ENCODE measurements at places on chromosomes 7 and 10.
A peak's percentile ranks its signal among the peaks of the same experiment; 100 is the strongest.

DNA sequence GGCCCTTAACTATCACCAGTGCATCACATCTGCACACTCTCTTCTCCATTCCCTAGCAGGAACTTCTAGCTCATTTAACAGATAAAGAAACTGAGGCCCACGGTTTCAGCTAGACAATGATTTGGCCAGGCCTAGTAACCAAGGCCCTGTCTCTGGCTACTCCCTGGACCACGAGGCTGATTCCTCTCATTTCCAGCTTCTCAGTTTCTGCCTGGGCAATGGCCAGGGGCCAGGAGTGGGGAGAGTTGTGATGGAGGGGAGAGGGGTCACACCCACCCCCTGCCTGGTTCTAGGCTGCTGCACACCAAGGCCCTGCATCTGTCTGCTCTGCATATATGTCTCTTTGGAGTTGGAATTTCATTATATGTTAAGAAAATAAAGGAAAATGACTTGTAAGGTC lies 13.5 kb downstream of the AQP1 start:
- no peak for DNase-seq

DNA sequence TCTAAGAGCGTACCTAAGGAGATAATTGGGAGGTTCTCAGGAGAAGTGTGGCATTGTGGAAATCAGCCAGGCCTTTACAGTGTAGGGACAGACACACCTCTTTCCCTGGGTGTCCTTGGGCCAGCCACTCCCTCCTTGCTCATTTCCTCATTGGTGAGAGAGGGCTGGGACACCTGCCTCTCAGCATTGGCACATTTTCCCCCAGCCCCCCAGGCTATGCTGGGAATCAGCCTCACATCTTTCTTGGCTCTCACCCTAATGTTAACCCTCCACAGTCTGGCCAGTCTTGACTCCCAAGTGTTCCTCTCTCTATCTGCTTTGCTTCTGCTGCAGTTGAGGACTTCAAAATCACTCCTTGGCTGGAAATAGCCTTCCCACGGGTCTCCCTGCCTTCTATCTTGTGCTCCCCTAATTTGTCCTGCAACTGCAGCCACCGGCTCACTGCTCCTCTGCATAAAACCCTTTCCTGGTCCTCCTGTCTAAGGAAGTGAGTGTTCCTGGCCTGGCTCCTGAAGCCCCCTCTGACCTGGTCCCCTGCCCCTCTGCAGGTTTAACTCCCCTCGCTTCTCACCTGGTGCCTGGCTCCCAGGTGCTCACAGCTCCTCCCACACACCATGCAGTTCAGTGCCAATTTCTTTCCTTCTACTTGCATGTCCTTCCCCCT lies 15.8 kb downstream of the TBXAS1 start:
- DNase-seq, result no peak

DNA sequence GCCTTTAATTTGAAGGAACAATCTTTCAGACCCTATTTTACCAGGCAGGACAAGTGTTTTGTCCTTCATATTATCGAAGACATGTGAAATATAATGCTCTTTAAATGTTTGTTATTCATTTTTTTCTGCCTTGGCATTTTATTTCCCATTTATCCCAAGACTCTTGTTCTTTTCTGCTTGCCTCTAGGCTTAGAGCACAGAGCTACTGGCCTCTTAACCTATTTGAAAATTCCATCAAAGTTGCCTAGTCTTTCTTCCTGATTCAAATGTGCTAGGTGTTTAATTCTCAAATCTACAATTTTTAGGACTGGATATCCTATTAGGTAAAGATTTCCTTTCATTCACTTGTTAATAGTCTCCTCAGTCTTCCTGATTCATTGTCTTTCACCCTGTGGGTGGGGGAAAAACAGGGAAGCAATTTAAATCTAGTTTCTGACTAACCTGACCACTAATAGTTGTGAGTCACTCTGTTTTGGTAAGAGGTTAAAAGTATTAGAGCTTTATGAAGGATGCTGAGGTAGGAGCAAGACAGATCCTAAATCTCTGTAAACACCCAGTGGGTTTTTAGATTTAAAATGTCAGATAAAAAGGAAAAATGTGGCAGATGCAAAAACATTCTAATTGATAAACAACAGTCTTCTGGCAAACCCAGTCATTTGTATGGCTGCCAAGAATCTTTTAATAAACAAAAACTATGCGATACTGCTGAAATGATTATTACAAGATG lies 1.5 kb downstream of the LIPK start:
- DNase-seq, result no peak

- no peak for DNase-seq
Observed at GRCh38 chr10:99375426-99375825, 46.3 kb downstream of the CNNM1 start.

DNA sequence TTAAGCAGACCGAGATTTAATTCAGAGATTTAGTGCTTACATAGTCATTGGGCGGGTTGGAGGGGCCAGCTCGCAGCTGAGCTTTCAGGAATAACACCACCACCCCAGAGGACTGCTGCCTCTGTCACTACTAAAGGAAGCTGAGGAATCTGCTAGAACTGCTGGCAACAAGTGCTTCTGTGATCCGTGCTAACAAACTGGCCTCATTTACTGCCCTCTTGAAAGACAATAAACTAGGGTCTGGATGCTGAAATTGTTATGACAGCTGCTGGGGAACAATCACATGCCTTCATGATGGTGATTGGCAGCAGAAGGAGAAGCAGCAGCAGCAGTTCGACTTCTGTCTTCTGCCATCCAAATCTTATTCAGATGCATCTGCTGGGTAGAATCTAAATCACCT lies 285.5 kb upstream of the TAC1 start:
- no peak for DNase-seq

DNA sequence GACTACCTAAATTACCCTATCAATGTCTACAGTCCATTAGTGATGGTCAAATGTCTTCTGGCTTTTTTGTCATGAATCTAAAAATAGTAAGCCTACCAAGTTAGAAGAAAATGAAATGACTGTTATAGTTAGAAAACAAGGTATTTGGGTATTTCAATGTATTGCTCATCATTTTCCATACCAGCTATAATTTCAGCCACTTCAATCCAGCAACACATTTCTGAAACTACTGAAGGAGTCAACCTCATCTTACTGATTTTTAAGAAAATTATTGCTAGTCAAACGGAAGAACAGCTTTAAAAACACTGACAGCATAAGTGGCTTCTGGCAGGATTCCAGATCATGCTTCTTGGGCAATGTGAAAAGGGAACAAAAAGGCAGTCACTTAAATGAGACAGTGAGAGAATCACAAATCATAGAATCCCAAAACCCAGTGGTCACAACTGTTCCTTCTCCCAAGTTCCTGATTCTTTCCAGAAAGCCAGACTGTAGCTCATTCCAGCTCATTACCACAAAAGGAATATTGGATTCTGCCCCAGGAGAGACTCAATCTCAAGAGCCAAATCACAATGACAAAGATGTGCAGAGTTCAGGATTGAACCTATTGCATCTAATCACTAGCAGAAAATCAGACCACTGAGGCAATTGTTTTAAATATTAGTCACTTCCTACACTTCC lies 61.2 kb upstream of the LRRN3 start:
- no peak for DNase-seq

DNA sequence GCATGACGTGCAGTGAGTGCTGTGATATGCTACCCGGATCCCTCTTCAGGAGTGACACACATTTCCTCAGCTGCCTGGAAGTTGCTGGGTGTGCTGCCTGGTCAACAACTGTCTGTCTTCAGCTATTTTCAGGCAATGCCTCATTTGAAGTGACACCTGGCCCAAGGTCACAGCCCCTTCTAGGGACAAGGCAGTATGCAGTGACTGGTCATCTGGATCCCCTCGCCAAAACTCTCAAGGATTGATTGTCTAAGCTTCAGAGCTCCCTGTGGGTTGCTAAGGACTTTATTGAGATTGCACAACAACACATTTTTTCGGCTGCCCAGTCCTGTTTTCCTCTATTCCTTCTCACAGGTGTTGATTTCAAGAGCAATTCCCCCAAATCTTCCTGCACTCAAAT lies 108.8 kb downstream of the GNAI1 start:
- DNase-seq, result no peak

DNA sequence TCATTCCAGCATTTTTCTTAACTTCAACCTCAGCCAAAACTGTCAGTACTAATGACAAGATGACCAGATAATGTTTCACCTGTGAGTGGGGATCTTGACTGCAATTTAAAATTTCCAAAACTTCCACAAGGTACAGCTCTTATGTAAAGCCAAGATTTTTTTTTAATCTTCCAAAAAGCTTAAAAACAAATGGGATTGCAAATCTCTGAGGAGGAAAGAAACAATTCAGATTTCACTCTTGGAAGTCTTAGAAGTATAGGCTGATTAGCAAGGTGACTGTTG lies 90.2 kb downstream of the AGMO start:
- DNase-seq, result no peak

DNA sequence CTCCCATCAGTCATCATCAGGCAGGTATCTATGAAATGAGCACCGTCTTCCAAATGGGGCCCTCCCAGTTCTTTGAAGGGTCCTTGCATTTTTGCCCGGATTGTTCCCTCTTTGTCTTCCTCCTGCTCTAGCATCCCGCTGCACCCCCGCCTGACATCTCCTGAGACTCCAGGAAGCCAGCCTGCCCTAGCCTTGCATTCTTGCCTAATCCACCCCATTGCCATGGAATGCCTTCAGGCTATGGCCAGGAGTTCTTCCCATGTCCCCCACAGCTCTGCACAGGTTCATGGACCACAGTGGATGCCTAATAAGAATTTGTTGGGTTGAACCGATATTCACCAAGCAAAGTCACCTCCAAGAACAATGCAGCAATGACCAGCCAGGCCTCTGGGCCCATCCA lies 62.1 kb downstream of the ZMIZ1 start:
- DNase-seq, result no peak

DNA sequence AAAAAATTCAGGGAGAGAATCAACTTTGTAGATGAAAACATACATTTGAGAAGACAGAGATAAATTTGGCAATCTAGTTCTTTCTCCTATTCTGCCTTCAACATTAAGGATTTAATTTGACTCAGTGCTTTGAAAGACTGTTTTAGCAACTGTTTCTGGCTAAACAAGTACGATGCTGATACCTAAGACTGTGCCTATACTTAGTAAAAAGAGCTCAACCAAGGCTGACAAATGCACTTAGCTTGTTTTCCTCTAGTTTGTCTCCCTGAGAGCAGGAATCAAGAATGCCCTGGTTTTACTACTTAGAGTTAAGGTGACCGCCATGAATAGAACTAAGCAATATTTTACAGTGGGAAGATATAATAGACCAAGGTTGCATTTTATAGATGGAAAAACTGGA lies 49.5 kb downstream of the NRP1 start:
- DNase-seq, result no peak

DNA sequence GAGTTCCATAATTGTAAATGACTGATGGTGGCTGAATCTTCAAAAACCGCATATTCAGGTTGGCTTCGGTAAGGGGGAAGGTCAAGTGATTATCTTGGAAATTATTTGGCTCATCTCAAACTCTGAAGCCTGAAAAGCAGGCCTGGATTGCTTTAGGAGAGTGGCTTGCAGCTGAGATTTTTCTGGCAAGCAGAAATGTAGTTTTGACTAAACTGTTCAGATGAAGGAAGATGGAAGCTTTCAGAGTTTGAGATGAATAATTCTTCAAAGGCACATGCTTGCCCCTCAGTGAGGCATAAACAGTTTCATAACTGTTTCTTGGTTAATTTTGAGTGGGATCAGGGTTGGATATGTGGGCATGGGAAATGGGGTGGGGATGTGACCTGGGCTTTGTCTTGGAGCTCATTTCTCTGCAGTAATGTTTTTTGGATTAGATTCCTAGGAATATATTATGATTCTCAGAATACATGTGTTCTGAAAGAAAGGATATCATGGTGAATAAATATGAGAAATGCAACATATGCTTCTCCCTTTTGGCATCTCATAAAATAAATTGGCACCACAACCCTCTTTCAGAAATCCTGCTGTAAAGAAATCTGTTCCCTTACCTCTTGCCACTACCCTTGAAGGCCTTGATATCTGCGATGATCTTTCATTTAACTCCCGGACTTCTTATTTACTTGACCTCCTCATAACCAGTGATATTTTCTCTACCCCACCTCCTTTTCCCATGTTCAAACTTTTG lies 469.2 kb downstream of the ADRA2A start:
- DNase-seq, result no peak

GRCh38 chr7:101924171-101924570 lies 106.7 kb downstream of the CUX1 start:
- DNase-seq, result peak; percentile 12

GRCh38 chr7:4256286-4256685 lies 425.8 kb upstream of the FOXK1 start:
- DNase-seq, result no peak

GRCh38 chr7:155392726-155393570 lies 65.0 kb upstream of the EN2 start:
- no peak for DNase-seq

- no peak for DNase-seq
Observed at GRCh38 chr10:78830976-78831375, 237.8 kb upstream of the ZMIZ1 start.

DNA sequence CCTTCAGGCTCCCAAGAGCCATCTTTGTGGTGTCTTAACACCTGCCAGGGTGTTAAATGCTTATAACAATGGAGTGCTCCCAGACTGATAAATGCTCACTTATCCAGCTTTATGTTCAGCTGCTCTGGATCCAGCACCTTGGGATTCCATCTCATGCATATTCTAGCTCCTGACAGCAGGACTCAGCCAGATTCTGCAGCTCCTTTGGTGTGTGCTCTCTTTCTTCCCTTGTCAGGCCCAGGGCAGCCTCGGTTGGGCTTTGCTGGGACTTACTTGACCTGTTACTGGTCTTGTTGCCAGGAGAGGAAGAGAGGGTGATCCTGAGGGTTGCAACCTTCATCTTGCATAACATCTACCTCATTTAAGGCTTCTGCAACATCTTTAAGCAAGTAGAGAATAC lies 59.4 kb upstream of the CCNY start:
- DNase-seq, result no peak

DNA sequence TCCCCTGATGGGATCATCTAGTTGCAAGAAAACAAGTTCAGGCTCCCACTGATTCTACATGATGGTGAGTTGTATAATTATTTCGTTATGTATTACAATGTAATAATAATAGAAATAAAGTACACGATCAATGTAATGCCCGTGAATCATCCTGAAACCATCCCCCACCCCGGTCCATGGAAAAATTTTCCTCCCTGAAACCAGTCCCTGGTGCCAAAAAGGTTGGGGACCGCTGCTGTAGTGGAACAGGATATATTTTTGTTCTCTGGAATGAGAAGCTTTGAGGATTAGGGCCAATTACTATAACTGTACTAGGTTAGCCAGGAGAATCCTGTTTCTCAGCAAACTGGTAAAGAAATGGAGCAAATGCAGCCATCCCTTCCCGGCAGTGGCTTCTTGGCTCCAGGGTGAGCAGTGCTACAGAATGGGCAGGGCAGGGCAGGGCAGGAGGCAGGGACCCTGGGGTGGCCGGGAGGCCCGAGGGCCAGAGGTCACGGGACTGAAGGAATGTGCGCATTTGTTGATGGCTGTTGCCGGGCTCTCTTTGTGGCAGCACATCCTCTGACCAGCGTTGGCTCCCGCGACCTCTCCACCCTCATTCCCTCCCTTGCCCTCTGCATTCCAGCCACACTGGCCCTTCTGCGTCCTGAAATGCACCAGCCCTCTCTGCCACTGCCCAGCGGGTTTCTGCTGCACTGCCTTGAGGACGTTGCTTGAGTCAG lies 162.3 kb upstream of the NPS start:
- no peak for DNase-seq

- no peak for DNase-seq
Observed at GRCh38 chr7:43141091-43141490, 28.6 kb downstream of the HECW1 start.
